SHP77 treated with DMSO at 0.1 percent for 48 hours (cell line): ENCODE measurements at places on chromosomes 13 and 19.

DNA sequence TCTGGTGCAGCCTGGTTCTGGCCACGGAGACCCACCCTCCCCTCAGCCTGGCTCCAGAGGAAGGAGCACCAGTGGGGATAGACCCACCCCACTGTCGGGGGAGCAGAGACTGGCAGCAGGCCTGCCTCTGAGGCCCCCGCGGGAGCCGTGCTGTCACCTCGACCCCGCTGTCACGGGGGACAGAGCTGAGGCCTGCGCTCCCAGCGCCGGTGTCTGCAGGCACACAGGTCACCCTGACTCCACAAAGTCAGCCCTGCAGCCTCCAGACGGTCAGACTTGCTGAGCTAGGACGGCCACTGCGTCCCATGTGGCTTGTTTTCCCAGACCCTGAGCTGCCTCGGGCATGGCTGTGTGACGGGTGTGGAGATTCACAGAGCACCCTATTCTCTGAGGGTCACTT lies 32.3 kb downstream of the GNG7 start:
- DNase-seq, result no peak

DNA sequence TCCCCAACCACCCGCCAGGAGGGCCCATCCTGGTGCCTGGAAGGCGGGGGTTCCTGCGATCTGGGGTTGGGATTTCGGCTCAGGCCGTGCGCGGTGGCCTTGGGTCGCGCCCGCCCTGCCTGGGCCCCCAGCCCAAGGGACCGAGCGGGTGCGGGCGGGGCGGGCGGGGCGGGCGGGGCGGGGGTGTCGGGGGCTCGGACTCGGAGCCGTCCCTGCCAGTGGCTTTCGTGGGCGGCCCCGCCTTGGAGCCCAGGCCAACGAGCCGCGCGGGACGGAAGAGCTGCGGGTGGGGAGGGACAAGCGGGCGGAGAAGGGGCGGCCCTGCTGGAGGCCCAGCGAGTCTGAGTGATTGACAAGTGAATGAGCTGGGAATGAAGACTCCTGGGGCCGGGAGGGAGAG lies 24.6 kb upstream of the ZNF729 start:
- DNase-seq, result no peak

- DNase-seq, result peak; percentile 48
Measured at GRCh38 chr19:34662919-34663318, 14.0 kb downstream of the SCGB2B2 start.

GRCh38 chr13:20633802-20634201 lies 66.8 kb downstream of the IFT88 start:
- no peak for DNase-seq

DNA sequence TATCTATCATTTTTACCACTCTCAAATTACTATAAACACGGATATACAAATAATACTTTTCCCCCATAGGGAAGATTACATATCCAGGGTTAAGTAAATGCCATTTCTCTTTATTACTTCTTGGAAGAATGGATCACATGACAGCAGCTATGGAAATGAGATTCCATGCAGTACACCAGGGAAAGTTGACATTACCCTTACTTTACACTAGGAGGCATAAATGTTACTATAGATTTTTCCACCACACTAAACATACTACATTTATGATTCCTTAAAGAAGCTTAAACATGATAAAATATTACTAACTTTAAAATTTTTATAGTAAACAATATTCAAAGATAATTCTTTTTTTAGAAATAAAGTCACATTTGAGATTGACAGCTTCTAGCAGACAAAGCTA lies 611.4 kb downstream of the PCDH9 start:
- no peak for DNase-seq

DNA sequence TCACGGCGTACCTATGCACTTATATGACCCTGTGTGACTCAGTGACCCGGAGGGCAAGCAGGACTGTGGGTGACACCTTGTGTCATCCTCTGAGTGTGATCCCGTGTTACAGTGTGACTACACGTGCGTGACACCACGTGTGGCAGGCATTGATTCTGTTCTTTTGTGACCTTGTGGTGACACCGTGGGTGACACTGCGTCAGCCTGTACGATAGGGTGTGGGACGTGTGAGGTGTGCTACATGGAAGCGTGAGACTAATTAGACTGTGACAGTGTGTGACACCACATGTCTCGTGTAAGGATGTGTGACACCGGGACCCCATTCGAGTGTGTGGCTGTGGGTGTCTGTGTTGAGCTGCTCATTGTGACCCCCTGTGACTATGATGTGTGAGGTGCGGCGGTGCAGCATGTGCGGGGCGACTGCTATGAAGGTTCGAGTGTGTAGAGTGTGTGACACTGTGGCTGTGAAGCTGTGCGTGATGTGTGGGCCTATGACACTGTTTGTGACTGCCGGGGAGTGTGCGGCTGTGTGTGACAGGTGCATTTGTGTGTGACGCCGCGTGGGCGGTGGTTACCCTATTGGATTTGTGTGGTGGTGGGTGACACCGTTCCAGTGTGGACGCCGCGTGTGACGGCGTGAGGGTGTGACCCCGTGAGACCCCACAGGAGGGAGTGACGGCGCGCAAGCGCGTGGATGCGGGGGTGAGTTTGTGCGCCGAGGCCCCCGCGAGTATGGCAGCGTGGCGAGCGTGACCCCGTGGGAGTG lies 399 bp upstream of the SPTBN4 start:
- no peak for DNase-seq

DNA sequence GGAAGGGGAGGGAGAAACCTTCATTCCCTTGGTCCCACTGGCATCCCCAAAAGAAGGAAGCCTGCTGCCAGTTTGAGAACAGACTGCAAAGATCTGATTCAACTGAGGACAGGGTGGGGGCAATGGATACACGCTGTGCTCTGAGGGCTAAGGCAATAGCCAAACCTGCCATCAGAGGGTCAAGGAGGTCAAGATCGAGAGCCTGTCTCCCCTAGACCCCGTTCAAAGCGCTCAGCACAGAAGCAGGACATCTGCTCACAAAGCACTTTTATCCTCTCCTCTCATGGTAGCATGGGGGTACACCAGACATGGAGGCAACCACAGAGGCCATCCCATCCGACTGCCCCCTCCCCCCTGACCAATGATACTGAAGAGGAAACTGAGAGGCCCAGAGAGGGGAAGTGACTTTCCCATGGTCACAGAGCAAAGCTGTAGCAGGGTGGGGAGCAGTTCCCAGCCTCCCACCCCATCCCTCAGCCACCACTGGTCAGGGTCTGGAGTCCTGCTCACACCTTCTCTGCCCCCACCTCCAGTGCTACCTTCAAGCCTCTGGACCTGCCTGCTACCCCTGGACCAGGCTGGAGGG lies 11.1 kb downstream of the POU2F2 start:
- no peak for DNase-seq
